HFFc6 (cell line): ENCODE measurements at places on chromosomes 1 and 21.

DNA sequence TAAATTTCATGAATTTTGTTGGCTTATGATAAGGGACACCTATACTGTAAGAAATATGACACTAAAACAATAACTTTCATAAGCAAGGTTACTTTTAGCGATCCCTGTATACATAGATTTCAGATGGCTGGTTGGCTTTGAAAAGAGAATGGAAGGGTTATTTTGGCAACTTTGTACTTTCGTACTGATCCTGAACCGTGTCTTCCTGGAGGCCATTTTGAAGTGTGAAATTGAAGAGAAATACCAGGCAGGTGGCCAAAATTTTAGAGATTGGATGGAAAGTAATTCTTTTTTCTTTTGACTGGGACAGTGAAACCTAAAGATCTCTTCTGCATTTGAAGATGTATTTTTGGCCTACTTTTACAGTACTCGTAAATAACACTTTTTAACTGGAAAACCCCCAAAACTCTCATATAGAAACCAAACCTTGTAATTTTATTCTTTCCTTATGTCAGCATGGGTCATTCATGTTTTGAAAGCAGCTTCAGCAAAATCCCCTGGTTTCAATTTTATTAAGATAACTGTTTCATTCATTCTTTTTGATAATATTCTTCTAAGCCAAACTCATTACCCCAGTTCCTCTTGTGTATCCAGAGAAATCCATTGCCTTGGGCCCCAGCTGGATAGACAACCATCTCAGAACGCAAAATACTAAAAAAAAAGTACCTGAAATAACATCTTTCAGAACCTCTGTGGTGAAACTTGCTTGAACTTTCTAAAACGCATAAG, 38.4 kb upstream of the ZNF281 start:
- DNase-seq, result no peak

GRCh38 chr21:42760361-42760950, 107.0 kb downstream of the PDE9A start:
- DNase-seq, result no peak

DNA sequence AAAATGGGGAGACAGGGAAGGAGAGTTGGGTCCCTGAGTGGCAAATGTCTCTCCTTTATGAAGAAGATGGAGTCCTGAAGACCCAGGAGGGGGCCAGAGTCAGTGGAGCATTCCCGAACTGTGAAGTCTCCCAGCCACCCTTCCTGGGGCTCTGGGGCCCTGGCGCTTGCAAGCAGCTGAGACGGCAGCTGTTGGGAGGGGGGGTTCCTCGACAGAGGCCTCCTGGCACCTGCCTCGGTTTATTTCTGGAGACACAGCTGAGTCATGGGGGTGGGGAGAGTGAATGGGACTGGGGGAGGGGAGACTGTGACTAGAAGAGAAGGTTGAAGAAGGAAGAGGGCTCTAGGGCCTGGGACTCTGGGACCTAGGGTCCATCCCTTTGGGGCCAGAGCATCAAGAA, 14.0 kb downstream of the NES start:
- no peak for DNase-seq

DNA sequence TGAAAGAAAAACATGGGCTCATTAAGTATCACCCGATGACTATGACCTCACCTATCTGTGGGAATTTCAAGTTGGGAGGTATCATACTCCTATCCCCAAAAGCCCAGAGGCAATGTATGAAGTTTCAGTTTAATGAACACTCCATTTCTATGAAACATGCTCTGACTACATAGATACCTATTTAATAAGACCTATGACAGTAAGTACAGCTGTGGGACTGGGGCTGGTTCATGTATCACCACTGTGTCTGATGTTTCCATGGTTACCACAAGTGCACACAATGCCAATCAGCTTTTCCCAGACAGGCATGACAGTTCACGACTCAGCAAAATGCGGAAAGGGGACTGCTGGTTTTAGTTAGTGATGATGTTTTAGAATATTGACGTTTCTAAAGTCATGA, 167.7 kb downstream of the SIPA1L2 start:
- no peak for DNase-seq

- DNase-seq, result no peak
These were observed 4.2 kb downstream of the KISS1 start for GRCh38 chr1:204192046-204192445.

DNA sequence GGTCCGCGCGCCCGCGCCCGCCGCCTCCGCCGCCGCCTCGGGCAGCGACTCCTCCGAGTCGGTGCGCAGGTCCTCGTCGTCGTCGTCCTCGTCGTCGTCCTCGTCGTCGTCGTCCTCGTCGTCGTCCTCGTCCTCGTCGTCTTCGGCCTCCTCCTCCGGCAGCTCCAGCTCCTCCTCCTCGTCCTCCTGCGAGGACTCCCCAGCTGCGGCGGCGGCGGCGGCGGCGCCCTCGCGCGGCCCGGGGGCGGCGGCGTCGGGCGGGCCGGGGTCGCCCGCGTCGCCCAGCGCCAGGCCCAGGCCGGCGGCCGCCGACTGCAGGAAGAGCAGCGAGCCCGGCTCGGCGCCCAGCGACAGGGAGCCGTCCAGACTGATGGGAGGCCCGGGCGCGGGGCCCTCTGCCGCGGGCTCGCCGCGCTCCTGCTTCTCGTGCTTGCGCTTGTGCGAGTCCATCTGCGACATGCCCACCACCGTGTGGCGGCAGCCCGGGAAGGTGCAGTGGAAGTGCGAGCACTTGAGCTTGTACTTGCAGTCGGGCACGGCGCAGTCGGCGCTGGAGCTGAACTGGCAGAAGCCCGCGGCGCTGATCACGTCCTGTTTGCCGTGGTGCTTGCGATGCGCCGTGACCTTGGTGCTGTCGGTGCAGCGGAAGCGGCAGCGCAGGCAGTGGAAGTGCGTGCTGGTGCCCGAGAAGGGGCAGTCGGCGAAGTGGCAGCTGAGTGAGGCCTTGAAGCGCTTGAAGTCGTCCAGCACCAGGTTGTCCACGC, 157.3 kb downstream of the CASZ1 start:
- no peak for DNase-seq
